ENCODE measurements at places on chromosomes 6 and 20.

DNA sequence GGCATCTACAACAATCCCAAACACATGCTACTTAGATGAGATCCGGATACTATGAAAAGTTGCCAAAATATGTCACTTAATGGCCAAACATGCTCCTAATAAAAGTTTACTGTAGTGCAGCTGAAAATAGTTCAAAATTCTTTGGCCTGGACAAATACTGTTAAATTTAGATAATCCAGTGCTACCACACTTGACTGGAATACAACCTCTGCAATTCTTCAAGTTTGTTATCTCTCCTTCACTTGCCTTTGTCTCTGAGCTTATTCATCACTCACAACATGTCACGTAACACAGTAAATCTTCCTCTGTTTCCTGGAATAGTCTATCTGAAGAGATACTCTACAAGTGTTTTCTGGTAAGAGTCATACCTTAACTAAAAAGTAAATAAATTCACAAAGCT, 10.5 kb upstream of the PLN start:
- DNase-seq, result no peak

DNA sequence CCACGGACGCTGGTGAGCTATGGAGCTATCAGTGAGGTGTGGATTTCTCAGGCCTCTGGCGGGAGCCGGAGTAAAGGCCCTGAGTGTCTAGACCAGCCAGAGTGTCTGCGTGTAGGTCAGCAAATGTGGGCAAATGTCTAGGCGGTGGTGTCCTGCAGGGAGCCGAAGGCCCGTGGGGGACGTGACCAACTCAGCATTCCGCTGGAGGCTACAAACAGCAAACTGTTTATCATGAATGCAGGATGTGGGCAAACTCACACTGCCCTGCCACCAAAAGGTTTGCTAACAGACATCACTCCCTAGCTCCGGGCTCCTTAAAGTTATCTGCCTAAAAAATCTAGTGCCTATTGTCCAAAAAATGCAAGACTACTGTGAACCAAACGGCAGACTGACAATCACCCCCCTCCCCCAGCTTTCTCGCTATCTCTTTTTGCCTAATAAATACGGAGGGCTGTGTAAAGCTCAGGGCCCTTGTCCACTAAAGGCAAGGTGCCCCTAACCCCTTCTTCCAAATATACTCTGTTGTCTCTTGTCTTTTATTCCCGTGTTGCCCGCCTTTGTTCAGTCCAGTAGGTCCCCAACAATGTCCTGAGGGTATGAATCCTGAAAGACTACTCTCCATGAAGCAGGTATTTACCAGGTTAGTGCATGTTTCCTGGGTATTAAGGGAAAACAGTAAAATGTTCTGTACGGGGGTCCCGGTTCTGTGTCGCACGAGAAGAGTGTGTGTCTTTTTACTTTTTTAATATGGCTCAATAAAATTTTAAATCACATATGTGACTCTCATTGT, 29.0 kb upstream of the AFDN start:
- no peak for DNase-seq

DNA sequence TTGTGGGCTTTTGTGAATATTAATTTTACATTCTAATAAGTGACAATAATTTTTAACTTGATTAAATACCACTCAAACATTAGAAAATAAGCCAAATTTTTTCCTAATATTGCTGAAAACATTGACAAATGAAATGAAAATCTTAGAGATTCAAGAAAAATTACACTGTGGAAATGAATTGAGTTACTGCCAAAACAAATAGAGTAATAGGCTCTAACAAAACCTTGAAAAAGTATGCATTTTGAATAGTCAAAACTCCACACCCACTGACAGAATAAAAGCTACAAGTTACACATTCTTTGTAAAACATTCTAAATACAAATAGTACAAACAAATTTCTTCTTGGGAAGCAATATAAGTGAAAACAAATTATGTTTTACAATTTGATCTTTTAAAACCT, 5.9 kb downstream of the TBX18 start:
- no peak for DNase-seq

- no peak for DNase-seq
These were observed 40.0 kb upstream of the GATA5 start for GRCh38 chr20:62515826-62516225.

- no peak for DNase-seq
These were observed 31.6 kb downstream of the MTRES1 start for GRCh38 chr6:107059606-107060005.

DNA sequence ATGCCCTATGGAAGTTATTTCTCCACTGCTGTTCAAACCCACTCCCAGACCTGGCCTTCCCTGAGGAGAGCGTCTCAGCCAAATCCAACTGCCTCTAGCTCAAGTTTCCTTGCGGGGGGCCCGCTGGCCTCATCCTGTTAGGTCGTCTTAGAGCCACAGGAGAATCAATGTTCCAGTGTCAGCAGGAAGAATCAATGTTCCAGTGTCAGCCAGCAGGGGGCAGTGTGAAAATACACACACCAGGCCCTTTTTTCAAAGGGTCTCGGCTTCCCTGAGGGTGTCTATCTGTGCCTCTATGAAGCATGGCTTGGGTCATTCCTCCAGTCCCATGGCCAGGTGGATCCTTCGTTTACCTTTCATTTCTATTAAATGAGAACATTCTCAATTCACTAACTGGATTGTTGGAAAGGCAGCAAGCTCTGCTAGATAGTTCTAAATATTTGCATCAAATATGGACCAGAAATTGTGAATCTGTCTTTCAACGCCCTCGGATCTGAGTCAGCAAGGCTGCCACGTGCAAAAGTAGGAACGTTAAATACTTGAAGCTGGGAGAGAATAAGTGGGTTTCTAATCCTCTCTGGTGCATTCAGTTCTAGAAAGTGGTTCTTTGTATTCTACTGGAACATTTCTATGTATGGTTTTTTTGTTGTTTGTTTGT, 19.2 kb downstream of the PRND start:
- no peak for DNase-seq

- no peak for DNase-seq
These were observed 260.9 kb downstream of the TENT5A start for GRCh38 chr6:81491454-81492101.

DNA sequence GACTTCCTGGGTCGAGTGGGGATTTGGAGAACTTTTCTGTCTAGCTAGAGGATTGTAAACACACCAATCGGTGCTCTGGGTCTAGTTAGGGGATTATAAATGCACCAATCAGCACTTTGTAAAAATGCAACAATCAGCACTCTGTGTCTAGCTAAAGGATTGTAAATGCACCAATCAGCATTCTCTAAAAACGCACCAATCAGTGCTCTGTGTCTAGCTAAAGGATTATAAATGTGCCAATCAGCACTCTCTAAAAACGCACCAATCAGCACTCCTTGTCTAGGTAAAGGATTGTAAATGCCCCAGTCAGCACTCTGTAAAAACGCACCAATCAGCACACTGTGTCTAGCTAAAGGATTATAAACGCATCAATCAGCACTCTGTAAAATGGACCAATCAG, 209.0 kb upstream of the SLC35B3 start:
- no peak for DNase-seq

DNA sequence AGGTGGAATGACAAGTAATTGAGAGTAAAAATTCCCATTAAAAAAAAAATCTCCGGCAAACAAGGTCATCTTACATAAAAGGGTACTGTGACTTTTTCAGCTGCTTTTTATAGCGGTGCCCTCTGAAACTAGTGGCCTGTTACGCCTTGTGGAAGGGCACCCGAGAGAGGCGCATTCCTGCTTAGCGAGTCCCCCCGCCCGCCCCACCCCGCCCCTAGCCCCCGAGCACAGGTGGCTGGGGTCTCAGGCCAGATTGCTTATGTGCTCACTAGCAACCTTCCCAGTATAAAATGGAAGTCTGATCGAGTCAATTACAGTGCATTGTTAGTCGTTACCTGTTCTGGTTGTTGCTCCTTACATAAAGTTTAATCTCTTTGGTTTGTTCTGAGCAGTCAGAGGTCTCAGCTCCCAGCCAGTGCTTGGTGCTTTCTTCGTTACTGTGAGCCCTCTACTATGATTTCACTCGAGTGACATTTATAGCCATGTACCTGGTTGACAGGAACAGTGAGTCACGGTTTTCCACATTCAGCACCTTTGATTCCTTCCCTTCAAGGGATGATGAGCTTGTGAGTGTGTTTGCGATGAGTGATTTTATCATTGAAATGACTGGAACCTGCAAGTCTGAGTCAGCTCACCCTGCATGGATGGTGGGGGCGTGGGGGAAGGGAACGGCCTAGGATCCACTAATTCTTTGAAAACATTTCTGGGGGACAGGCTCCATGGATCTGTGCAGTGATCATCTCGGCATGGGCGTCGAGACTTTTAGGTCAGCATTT, 47.6 kb downstream of the ZDHHC14 start:
- DNase-seq, result no peak

- DNase-seq, result no peak
These were observed 11.4 kb downstream of the FOXS1 start for GRCh38 chr20:31833931-31834521.

GRCh38 chr20:6925744-6926278, 158.3 kb downstream of the BMP2 start:
- DNase-seq, result no peak

DNA sequence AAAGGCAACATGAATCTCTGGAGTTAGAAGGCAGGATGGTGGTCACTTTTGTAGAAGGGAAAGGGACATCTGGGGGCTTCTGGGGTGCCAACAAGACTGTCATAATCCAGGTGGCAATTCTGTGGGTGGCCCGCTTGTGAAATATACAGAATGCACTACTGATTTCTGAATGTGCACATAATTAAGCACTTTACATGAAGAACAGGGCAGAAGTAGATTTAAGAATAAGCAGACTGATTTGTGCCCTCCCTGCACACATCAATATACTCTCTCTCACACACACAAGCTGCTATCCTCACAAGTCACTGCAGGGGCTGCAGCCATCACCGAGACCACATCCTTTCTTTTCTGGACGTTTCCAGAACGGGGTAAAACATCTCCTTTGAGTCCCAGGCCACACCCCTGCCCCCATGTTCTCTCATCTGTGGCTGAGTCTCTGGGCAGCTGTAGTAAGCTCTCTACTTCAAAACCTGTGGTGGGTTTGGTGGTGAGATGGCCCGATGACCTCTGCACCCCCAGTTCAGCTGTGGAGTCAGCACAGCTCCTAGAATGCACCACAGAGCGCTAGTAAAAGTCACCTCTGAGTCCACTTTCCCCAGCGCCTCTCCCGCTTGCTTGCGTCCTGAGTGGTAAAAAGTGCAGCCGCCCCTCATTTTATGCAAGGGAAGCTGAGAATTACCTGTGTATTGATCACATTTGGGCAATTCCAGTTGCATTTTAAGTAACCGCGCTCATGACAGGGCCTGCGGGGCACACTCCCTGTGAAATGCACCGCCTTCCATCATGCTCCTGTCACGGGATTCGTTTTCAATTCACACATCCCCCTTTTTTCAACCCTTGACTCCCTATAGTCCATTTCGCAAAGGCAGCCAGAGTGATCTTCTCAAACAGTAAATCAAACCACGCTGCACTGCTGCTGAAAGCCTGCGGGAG, 115.5 kb downstream of the NFATC2 start:
- no peak for DNase-seq

GRCh38 chr6:111069382-111070104, 17.8 kb upstream of the SLC16A10 start:
- no peak for DNase-seq

- peak; percentile 52 for DNase-seq
These were observed 110.3 kb upstream of the EYA4 start for GRCh38 chr6:133130863-133131262.

DNA sequence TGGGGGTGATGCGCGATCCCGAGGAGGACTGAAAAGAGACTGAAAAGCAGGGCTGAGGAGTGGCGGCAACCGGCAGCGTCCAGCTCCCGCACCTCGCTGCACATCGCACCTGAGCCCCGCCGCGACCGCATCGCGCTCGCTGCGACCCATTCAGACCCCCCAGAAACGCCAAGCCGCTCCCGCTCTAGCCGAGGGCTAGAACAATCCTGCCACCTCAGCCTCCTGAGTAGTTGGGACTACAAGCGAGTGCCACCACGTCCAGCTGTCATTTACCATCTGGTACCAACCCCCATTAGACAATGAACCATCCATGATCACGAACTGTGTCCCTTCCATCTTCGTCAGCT, 33.2 kb downstream of the HLA-A start:
- no peak for DNase-seq

GRCh38 chr6:37480951-37481534, 18.6 kb downstream of the CCDC167 start:
- DNase-seq, result no peak

GRCh38 chr6:137678451-137678850, 184.3 kb upstream of the OLIG3 start:
- DNase-seq, result no peak

DNA sequence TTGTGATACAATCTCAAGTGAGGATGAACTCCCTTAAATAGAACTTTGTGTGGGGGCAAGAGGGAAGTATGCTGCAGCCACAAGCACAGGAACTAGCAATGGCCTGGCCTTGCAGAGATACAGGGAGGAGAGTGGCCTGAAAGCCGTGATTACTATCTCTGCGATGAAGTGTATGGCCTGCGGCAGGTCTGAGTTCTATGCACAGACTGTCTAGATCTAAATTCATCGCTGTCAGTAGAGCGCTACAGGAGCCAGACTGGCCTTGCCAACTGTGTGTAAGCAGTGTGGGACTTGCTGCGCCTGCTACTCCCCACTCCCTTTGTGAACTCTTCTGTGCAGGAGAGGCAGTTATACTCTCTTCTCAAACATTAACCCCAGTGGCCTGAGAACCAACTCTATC, 997.0 kb downstream of the GRIK2 start:
- DNase-seq, result no peak

DNA sequence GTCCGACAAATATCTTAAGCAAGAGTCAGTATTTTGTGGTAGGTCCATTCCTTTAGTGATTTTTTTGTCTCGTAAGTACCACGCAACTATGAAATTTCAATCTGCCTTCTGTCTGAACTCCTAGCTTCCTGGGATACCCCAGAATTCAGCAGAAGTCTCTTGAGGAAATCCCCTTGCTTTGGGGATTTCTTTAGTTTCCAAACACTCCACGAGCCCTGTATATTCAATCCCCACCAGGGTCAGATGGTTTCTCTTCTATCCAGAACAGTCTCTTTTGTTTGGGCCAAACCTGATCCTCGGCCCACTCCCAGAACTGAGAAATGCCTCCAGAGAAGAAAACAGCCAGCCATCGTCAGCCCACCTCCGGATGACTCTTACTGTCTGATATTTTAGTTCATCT, 113.0 kb downstream of the CHD6 start:
- DNase-seq, result no peak

GRCh38 chr6:15449011-15449410, 203.1 kb downstream of the JARID2 start:
- DNase-seq, result no peak

GRCh38 chr20:59063358-59064213, 21.0 kb upstream of the PRELID3B start:
- peak; percentile 75 for DNase-seq

GRCh38 chr20:4038047-4038459, 22.7 kb upstream of the RNF24 start:
- DNase-seq, result peak; percentile 65

DNA sequence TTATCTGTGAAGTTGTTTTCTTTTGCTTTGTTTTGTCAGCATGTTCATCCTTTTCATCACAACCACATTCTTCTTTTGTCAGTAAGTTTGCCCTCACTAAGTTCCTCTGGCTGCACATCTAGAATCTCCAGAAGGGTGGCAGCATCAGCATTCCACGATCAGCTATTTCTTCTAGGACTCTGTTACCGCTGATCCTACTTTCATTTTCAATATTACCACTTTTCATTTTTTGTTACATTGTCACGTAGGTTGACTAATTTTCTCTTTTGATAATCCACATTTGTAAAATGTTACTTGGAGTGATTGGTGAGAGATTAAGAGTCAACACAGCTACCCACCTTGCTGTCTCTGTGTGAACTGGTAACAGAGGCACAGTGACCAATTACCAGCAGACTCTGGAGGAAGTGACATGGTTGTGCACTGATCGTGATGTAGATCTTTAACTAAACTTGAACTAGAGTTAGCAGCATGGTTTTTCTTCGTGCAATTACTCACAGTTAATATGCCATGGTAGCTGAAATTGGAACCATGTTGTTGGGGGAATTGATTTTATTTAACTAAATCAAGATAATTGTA, 307.9 kb upstream of the SLC35B3 start:
- DNase-seq, result no peak

All from HFF-Myc (cell line).